ENCODE measurements at places on chromosomes 6 and 20.
A peak's percentile ranks its signal among the peaks of the same experiment; 100 is the strongest.

DNA sequence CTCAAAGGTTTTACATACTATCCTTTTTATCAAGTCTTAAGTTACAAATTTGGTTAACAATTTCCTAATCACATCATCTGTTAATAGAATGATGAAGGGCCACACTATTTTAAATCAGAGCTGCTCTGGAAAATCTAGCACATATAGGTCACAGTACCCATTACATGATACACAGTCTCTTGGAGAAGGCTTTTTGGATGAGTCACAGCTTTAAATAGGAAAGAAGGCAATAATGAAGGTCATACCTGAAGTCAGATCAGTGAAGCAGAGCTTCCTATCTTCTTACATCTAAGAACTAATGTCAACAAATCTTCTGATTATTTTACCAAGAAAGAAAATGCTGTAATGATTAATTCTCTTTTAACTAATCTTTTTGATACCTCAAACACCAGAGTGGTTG, 248.5 kb downstream of the BTBD9 start:
- no peak for DNase-seq

DNA sequence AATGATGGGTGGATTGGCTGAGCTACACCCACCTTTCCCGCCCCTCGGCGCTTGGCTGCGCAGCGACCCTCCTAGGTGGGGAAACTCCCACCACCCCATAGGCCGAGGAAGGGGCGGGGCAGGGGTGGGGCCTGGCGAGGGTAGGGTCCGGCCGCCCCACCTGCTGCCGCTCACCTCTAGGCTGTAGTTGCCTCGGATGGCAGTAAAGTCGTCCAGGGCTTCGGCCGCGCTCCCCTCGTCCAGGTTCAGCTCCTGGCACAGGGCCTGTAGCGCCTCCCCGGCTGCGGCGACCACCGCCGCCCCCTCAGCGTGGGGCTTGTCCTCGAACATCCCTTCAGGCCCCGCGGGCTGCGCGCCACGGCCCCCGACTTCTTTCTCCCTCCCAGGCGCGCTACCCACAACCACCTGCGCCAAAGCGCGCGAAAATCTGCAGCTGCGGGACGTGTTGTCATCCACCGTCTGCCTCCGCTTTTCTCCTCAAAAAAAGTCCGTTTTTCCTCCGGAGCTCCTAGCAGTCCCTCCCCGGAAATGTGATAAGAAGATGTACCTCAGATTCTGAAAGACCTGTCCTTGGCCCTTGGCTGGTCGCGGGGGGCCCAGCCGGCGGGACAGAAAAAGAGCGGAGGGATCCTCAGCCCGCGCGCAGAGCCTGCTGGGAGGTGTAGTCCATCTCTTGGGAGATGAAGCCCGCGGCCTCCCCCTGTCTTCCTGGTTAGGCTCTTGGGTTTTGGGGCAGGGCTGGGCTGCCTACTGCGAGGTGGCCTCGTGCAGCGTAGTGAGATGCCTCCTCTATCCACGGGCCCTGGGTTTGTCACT, at the start of gene RBL1:
RBL1 (minus strand) TSS at position 399 of the 816 bp plus-strand sequence; CDS start at position 330, 69 bp downstream.
- peak; percentile 91 for DNase-seq

DNA sequence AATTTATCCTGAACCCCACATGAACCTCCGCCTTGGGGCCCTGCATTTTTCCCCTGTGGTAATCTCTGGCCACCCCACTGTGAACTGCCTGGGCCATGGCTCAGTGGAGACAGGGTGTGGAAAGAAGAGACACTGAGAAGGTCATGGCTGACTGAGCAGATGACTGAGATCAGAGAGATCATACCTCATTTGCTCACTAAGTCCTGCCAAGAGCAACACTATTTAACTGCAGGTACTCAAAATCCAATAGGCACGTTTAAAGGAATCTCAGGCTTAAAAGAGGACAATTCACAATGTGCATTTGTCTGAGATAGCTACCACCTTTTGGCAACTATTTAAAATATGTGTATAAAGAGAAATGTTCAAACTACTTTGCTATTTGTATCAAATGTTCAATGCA, 305.0 kb downstream of the GMDS start:
- no peak for DNase-seq

DNA sequence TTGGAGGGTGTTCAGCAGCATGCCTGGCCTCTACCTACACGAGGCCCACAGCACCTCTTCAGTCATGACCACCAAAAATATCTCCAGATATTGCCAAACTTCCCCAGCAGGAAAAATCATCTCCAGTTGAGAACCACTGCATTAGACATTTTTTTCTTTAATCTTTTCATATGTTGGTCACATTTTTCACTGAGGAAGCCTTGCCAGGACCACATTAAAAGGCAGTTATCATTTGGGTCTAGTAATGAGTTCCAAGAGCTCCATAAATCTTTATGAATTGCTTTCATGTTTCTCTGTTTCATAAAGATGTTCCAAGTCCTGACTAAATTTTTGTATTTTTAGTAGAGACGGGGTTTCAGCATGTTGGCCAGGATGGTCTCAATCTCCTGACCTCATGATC, 28.8 kb downstream of the MTRES1 start:
- no peak for DNase-seq

DNA sequence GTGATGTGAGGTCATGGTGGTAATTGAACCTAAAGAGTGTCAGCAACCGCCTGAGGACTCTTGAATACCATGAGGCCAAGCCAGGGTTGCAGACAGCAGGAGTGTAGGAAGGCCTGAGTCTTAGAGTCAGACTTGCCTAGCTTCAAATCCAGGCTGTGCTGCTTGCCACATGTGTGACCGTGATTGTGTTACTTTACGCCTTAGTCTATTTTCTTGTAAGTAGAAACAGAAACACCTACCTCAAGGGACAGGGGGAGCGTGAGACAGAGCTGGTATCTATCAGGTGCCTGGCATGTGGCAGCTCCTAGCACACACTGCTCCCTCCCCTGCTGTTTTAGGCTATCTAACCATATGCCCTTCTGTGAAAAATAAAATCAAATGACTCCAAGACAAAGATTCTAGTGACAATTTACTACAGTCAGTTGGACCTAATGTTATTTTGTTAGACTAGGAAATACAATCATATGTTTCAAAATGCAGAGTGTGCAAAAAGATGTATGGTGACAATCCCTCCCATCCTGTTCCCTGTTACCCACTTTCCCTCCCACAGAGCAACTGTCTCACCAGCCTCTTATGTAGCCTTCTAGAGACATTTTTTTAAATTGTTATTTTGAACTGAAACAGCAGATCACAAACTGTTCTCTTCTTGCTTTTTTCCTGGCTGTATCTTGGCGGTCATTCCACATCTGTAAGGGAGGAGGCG, 21.7 kb downstream of the TAF8 start:
- no peak for DNase-seq

GRCh38 chr20:562232-562897, 18.8 kb upstream of the CSNK2A1 start:
- DNase-seq = peak; percentile 21

GRCh38 chr6:43636308-43636659, 644 bp downstream of the MAD2L1BP start:
- DNase-seq = no peak

DNA sequence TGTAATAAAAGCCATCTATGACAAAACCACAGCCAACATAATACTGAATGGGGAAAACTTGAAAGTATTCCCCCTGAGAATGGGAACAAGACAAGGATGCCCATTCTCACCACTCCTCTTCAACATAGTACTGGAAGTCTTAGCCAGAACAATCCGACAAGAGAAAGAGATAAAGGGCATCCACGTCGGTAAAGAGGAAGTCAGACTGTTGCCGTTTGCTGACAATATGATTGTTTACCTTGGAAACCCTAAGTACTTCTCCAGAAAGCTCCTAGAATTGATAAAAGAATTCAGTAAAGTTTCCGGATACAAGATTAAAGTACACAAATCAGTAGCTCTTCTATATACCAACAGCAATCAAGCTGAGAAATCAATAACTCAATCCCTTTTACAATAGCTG, 14.0 kb upstream of the RUNX2 start:
- DNase-seq = no peak

DNA sequence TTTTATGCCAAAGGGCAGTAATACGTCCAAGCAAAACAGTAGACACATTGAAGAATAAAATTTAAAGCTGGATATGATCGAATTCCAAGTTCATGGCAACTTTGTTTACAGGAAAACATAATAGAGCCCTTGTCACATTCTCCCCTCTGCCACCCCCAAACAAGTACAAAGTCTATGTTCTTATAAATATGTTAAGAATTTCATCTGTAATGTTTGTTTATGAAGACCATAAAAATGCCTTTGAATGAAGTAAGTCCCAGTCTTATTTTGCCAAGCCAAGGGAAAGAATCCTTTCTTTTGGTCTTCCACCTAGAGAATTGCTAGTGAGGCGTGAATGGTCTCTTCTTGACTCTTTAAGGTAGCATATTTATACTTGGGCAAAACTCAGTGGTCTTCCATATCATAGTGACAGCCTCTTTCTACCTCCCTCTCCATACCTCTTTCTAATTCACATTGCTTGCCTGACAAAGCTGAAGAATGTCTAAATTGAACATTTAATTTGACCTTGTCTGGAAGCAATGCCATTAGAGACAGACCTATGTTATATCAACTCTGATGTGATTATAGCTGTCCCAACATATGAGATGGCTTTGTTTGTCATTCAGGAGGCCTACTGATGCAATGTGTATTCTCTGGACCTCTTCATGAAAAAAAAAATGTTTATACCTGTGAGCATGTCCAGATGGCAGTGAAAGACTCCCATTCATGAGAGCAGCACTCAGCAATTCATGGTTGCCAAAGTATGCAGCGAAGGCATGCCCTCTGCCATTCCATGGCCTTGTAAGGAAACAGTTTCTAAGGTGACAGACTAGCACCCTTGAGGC, 70.6 kb upstream of the CCN2 start:
- DNase-seq = no peak

DNA sequence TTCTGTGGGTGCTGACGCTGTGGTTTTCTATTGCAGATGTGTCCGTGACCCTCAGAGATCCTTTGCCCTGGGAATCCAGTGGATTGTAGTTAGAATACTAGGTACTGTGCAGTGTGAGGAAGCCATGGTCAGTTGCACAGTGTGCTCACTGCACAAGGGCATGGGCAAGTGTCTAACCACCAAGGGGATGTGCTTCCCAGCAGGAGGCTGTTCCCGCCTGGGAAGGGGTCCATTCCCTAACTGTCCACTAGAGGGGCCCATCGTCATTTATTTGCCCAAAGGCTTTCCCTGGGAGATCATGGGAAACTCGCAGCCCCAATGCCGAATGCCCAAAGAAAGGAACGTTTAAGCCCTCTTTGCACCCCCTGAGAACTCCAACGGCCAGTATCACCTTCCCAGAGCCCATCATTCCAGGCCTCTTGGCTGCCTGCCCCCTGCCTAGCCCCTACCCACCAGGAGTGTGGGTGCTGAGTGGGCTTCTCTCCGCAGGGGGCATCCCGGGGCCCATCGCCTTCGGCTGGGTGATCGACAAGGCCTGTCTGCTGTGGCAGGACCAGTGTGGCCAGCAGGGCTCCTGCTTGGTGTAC, 26.2 kb downstream of the SLCO4A1 start:
- peak; percentile 49 for DNase-seq

DNA sequence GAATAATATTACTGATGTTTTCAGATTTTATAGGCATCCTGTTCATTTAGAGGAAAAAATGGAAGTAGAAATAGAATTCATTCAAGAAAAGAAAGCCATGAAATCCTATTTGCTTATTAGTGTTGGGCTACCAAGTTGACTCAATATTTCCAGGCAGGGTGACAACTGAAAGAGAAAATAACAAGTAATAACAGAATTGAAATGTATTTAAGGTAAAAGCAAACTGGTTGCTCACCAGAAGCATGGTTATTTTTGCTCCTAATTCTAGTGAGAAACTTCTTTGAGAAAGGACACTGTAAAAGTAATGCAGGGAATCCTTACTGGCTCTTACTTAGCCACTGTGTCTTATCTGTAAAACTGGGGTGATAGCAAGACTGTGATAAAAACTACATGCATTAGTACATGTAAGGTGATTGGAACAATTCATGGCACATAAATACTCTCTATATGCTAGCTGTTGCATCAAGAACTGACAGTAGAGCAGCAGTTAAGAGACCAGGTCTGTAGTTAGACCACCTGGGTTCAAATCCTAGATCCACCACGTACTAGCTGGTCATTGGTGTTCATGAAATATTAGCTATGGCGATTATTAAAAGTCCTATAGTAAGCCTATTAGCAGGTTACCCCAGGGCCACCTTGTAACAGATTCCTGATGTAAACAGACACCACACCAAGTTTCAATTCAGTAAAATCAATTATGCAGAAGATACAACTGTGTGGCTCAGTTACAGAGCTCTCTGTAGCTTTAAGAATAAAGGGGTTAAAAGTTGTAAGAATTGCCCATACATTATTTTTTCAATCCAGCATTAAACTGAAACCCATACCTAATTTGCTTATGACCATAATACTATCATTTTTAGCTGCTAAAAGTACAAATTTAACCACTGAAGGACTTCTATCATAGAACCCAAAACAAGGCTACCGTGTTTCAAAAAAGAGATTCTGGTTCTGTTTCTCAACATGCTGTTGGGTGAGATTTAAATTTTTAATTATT, 159.2 kb upstream of the COL21A1 start:
- no peak for DNase-seq

DNA sequence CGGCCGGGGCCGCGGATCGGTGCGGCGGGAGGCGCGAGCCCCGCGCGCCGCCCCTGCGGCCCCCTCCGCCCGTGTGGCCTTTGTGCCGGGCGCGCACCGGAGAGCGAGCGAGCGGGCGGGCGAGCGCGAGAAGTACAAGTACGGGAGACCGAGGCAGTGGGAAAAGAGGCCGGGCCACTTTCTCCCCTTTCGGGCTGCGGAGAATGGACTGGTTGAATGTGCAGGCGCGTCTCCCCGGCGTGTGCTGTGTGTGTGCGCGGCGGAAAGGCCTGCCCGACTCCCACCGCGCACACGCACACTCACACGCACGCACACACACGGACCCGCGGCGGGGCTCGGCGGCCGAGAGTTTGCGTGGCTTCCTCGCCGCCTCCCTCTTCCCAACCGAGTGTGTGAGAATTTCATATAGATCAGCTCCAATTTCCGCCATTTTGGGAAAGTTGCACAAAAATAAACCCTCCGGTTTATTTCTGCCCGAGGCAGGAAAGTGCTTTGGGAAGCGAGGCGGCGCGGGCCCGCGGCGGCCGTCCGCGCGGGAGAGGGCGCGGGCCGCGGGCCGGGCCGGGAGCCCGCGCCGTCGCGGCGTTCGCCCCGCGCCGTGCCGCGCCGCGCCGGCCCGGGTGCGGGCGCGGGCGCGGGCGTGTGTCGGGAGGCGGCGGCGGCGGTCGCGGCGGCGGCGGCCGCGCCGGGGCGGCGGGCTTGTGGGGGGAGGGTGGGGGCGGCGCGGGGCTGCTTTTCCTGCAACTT, 1.1 kb downstream of the L3MBTL3 start:
- DNase-seq = peak; percentile 57

Data from stimulated activated CD8-positive, alpha-beta memory T cell treated with anti-CD3 and anti-CD28 coated beads, Interleukin-4, amount 100 ng/mL, for 48 hours (primary cell).